Breast epithelium (tissue), 4 donors: ENCODE measurements at places on chromosomes 5 and 9.

GRCh38 chr5:133475986-133476385 lies 136.4 kb downstream of the FSTL4 start:
- no peaks in the 10 kb centered on the region for H3K4me1 ChIP-seq
- H3K27me3 ChIP-seq: no peaks in the 10 kb centered on the region
- no peaks in the 10 kb centered on the region for H3K36me3 ChIP-seq
- H3K4me3 ChIP-seq: no peak overlapping the region

GRCh38 chr9:4883326-4883873 lies 90.7 kb downstream of the RCL1 start:
- DNase-seq: no peak
- H3K27me3 ChIP-seq: no peaks in the 10 kb centered on the region
- no peak overlapping the region for H3K4me3 ChIP-seq

- H3K4me3 ChIP-seq: no peak overlapping the region
- H3K4me1 ChIP-seq: no peaks in the 10 kb centered on the region
- H3K27me3 ChIP-seq: no peaks in the 10 kb centered on the region
- peak overlapping the region; percentile 88 for H3K27ac ChIP-seq
Observed at GRCh38 chr5:82448374-82448773, 170.2 kb upstream of the RPS23 start.

DNA sequence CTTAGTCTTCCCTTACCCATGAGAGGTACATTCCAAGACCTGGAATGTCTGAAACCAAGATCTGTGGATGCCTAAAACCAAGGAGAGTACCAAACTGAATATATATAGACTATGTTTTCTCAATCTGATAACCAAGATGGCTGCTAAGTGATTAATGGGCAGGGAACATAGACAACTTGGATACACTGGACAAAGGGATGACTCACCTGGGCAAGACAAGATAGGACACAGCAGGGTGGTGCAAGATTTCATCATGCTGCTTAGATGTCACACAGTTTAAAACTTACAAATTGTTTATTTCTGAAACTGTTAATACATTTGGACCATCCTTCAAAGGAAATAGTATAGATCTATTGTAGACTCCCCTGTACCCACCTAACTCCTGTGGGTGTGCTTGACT lies 130.9 kb downstream of the HTR1A start:
- H3K27me3 ChIP-seq: no peaks in the 10 kb centered on the region
- no peaks in the 10 kb centered on the region for H3K36me3 ChIP-seq
- no peak overlapping the region for H3K27ac ChIP-seq
- DNase-seq: no peak
- H3K4me3 ChIP-seq: no peak overlapping the region

DNA sequence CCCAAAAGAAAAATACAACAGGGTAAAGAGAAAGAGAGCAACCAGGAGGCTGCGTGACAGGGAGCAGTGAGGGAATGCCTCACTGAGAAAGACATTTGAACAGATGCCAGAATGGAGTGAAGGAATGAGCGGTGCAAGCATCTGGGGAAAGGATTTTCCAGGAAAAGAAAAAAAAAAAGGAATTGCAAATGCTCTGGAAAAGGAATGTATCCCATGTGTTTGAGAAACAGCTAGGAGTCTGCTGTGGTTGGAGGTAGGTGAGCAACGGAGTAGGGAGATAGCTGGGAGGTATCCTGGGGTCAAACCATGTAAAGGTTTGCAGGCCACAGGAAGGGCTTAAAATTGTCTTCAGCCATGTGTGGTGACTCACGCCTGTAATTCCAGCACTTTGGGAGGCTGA lies 23.6 kb upstream of the CEMIP2 start:
- H3K27me3 ChIP-seq: no peaks in the 10 kb centered on the region
- H3K4me3 ChIP-seq: no peak overlapping the region

DNA sequence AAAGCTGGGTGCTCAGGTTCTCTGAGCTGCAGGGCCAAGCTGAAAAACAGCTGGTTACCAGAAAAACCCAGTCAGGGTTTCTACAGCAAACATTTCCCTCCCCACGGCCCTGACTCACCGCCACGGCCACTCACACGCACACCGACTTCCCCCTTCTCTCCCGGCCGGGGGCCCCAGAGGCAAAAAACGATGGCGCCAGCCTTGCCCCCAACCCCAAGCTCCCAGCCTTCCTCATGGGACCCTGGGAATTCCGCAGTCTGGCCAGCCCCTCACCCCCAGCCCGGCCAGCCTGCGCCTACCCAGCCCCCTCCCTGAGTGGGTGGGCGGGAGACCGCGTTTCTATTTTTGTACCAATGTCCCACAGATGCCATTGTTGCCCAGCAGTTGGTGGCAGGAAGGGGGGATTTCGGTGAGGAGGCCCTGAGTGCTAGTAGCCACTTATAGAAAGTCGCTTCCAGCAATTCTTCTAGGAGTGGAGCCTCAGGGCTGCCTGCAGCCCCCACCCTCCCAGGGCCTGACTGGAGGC lies 18.4 kb downstream of the ENG start:
- H3K27ac ChIP-seq: peak overlapping the region; percentile 71
- DNase-seq: no peak
- peaks cover 22% of the 10 kb centered on the region for H3K4me1 ChIP-seq
- H3K27me3 ChIP-seq: no peaks in the 10 kb centered on the region

DNA sequence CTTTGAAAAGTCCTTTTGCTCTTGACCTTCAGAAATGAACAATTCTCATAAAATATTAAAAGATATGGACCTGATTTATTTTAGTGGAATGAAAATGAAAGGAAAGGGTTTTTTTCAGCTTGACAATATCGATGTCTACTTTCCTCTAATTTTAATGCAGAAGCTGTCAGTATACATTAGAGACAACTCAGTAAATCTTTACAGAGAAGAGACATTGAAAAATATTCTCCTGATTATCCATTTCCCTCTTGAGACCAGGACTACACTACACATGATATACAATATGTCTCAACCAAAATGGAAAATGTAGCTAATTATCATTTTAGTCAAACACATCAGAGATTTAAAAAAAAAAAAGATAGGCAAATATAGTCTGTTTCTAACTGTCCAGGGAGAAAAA lies 288.5 kb upstream of the NUDT12 start:
- H3K36me3 ChIP-seq: no peaks in the 10 kb centered on the region
- no peak for DNase-seq
- no peak overlapping the region for H3K4me3 ChIP-seq

DNA sequence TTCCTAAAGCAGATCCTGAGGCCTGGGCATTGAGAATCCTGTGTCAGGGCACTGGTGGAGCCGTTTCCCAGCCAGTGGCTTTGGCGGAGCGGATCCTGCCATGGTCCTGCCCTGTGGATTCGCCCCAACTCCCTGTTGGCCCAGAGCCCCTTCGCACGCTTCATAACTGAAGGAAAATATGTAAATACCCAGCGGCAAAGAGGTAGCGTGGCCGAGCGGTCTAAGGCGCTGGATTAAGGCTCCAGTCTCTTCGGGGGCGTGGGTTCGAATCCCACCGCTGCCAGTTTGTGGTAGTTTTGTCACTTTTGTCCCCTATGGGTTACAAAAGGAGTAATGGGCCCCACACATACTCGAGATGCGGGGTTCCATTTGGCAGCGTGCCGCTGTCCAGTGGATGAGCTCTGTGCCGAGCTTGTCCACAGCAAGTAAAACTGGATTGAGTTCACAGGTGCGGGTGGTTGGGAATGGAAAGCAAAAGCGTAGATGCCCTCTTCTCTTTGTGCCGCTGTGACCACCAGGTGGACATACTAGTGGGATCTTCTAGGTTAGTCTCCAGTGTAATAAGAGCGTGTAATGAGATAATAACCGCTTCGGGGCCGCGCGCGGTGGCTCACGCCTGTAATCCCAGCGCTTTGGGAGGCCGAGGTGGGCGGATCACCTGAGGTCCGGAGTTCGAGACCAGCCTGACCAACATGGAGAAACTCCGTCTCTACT lies 17.3 kb downstream of the TRIM7 start:
- no peaks in the 10 kb centered on the region for H3K4me1 ChIP-seq
- peak overlapping the region; percentile 94 for H3K27ac ChIP-seq
- H3K27me3 ChIP-seq: no peaks in the 10 kb centered on the region
- H3K36me3 ChIP-seq: no peaks in the 10 kb centered on the region

DNA sequence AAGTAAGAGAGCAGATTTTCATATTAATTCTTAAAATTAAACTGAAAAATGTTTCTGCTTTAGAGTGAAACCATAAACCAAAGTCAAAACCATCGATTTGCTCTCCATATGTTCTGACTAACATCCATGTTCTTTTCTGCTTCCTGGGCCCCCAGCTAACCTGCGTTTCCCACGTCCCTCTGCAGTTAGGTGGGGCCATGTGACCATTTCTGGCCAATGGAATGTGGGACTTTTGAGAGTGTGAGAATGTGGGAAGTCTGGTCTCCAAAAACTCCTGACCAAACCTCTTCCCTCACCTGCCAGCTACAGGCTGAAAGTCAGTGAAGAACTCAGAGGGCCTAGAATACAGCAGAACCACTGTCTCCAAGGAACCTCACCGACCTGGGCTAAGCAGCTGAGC lies 44.9 kb downstream of the ANKH start:
- no peak overlapping the region for H3K4me3 ChIP-seq
- H3K4me1 ChIP-seq: no peaks in the 10 kb centered on the region
- no peak overlapping the region for H3K27ac ChIP-seq
- no peak for DNase-seq

GRCh38 chr9:110900917-110901316 lies 137.4 kb downstream of the LPAR1 start:
- H3K27ac ChIP-seq: peak overlapping the region; percentile 23
- no peaks in the 10 kb centered on the region for H3K4me1 ChIP-seq
- no peaks in the 10 kb centered on the region for H3K27me3 ChIP-seq
- no peaks in the 10 kb centered on the region for H3K36me3 ChIP-seq
- DNase-seq: no peak

- H3K27me3 ChIP-seq: no peaks in the 10 kb centered on the region
- H3K27ac ChIP-seq: no peak overlapping the region
- no peak overlapping the region for H3K4me3 ChIP-seq
Observed at GRCh38 chr5:1449081-1449630, 3.9 kb upstream of the SLC6A3 start.

GRCh38 chr5:113336975-113337374 lies 97.8 kb downstream of the TSSK1B start:
- H3K4me3 ChIP-seq: no peak overlapping the region
- DNase-seq: no peak
- H3K27me3 ChIP-seq: no peaks in the 10 kb centered on the region
- H3K27ac ChIP-seq: no peak overlapping the region
- H3K36me3 ChIP-seq: no peaks in the 10 kb centered on the region

GRCh38 chr9:137114613-137115393 lies at the start of gene DPP7:
Gene DPP7 (minus strand): TSS chr9:137114733. CDS start chr9:137114713, 20 bp downstream.
- peak within 1 kb of the TSS; percentile 78 for H3K4me3 ChIP-seq
- no peaks in the 10 kb centered on the region for H3K36me3 ChIP-seq
- no peaks in the 10 kb centered on the region for H3K4me1 ChIP-seq
- no peaks in the 10 kb centered on the region for H3K27me3 ChIP-seq
- DNase-seq: peak; percentile 42
- H3K27ac ChIP-seq: no peak within 1 kb of the TSS

DNA sequence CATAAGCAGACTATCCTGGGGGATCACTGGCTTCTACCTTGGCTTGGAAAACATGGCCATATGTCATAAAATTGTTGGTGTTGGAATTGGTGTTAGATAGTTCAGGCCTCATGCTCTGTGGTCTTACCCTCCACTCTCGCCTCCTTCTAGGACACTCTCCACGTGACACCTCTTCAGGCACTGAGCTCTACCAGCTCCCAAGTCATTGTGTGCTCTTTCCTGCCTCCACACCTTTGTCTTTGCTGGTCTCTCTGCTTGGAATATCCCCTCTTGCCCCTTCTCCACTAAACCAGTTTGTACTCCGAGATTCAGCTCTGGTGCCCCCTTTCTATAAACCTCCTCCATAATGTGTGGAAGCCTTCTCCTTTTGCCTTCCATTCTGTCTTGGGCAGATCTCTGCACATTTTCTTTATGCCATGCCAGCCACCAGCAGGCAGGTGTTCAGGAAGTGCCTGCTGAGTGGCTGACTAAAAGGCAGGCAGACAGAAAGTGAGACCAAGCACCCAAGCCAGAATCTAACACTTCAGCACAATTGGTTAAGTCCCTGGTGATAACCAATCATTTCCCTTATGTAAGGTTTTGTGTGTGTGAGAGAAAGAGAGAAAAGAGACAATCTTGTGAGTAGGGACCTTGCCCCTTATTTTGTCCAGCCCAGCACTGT lies 37.7 kb downstream of the SAR1B start:
- H3K27me3 ChIP-seq: no peaks in the 10 kb centered on the region
- no peaks in the 10 kb centered on the region for H3K36me3 ChIP-seq
- DNase-seq: no peak
- no peaks in the 10 kb centered on the region for H3K4me1 ChIP-seq
- no peak overlapping the region for H3K4me3 ChIP-seq

DNA sequence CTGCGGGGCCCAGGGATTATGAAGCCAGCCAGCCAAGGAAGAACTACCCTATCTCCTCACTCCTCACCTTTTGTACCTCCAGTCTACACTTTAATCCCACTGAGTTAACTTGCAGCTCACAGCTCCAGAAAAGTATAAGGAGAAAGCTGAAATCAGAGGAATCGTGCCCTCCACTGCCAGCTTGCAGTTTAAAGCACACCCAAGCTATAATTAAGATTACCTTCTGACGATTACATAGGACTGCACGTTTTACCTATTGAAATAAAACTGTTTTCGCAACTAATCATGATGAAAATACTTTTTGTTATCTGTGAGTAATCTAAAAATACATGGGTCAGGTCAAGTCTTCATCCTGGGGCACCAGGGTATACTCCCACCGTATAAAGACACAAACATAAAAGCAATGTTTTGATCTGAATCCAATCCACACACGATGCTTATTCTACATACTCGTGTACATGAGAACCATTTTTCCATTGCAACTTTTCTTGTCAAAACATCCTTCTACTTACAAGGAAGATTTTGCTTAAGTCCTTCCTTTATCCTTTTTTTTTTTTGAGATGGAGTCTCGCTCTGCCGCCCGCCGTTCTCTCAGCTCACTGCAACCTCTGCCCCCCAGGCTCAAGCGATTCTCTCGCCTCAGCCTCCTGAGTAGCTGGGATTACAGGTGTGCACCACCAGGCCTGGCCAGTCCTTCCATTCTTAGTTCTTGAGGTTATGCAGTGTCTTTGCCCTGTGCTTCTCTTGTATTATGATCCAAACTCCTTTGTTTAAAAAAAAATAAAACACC lies 7.6 kb downstream of the RPL37 start:
- no peak for DNase-seq
- no peaks in the 10 kb centered on the region for H3K4me1 ChIP-seq
- no peak overlapping the region for H3K4me3 ChIP-seq
- H3K27ac ChIP-seq: no peak overlapping the region
- no peaks in the 10 kb centered on the region for H3K27me3 ChIP-seq
- peaks cover 4% of the 10 kb centered on the region for H3K36me3 ChIP-seq

GRCh38 chr9:130018265-130018664 lies 24.7 kb downstream of the FNBP1 start:
- no peaks in the 10 kb centered on the region for H3K27me3 ChIP-seq
- DNase-seq: no peak
- no peaks in the 10 kb centered on the region for H3K36me3 ChIP-seq
- H3K4me3 ChIP-seq: no peak overlapping the region
- no peak overlapping the region for H3K27ac ChIP-seq
